Activated CD8-positive, alpha-beta memory T cell treated with anti-CD3 and anti-CD28 coated beads for 48 hours (primary cell): ENCODE measurements at places on chromosomes 1 and 21.

- DNase-seq, result no peak
Observed at GRCh38 chr1:93775224-93775623, 93.6 kb upstream of the BCAR3 start.

GRCh38 chr1:245873883-245874671 is 633.0 kb downstream of the SMYD3 start:
- DNase-seq, result no peak

DNA sequence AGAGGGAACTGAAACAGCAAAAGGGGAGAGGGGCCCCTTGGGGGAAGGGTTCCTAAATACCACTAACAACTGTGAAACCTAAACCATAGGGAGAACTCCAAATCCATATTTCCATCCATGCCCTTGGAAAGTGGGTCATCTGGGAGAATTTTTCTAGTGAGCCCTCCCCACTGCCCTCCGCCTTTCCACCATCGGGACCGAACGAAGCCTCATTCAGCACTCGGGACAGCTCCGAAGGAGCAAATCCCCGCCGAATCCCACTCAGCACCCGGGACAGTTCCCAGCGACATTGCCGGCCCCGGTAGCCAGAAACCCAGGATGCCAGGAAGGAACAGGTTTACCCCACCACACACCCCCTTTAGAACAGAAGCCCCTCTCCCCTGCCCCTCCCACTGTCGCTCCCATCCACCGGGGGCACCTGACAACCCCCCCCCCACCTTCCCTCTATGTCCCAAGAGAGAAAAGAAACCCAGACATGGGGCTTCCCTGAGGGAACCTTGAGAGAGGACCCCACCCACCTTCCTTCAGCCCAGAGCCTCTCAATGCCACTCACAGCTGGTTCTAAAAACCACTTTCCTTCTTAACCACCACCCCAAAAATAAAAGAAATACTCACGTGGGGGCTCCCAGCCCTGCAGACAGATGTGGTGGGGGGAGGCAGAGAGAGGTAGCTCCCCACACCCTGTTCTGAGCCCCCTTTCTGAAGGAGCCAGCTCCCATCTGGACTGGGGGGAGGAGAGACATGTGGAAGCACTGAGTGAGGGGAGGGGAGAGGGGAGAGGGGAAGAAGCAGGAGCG is 4.5 kb downstream of the DLGAP3 start:
- peak; percentile 42 for DNase-seq

- DNase-seq, result no peak
Observed at GRCh38 chr1:246959944-246960693, 28.4 kb upstream of the AHCTF1 start.

DNA sequence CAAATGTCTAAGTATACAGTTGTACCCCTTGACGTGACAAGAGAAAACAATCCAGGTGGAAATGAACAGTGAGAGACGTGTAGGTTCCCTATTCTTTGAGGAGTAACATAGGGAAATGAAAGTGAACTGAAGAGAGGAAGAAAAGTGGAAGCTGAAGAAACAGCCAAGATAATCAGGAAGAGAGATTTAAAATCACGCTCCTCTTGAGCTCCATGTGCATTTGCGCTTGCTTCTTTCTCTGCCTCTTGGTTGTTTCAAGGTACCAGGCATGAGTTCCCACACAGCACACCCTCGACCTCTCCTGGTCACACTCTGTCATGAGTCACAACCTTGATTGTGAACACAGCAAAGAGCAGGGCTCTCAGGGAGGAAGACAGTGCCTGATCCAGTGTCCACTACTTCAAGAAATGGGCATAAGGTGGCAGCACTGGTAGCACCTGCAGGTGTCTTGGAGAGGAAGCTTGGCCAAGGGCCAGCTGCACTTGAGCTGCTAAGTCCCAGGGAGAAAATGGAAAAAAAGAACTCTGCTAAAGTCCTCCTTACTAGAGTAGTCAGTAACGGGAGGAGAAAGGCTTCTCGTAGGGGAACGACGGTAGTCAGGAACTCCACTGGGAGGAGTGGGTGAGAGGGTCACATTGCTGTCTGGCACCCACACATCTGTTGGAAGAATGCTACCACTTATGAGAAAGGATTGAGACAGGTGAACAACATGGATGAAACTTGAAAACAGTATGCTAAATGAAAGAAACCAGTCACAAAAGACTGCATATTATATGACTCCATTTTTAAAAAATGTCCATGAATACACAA is 18.3 kb upstream of the ARID1A start:
- DNase-seq, result peak; percentile 7

- DNase-seq, result no peak
Observed at GRCh38 chr1:223761411-223761810, 49.1 kb downstream of the CAPN2 start.
